Activated naive CD8-positive, alpha-beta T cell treated with anti-CD3 and anti-CD28 coated beads, Interleukin-2, amount 10 ng/mL, durations not matched to agents 7 days and 5 days (primary cell): ENCODE measurements at places on chromosomes 1 and 21. TPM values are rescaled to one million over a fixed set of nuclear protein-coding genes. Genes with fewer than 3 reads are reported as not detected.

DNA sequence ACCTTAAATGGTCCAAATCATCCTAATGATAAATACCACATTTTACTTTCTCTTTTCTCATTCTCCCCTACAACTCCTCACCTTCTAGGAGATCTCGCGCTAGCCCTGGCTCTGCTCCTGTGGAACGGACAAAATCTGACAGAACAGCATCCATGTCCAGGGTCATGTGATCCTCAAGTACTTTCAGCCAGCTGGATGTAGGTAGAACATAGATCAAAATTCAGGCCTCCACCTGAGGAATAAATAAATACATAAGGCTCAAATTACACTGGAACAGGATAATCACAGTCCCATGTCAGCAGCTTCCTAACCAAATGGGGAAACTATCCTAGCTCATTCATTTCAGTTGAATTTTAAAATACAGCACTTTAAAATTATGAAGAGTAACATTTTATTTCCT, 33.2 kb downstream of the OTUD7B start:
- no peak for DNase-seq
- no peak overlapping the region for H3K27ac ChIP-seq
- no peak overlapping the region for H3K4me3 ChIP-seq
- H3K36me3 ChIP-seq, result peaks cover 17% of the 10 kb centered on the region

- H3K4me3 ChIP-seq, result no peak overlapping the region
- peaks cover 2% of the 10 kb centered on the region for H3K36me3 ChIP-seq
- DNase-seq, result no peak
- peaks cover 8% of the 10 kb centered on the region for H3K27me3 ChIP-seq
- H3K4me1 ChIP-seq, result no peaks in the 10 kb centered on the region
- no peak overlapping the region for H3K27ac ChIP-seq
Measured at GRCh38 chr1:92051948-92052347, 22.2 kb downstream of the EPHX4 start.

Gene FCRL2
- total RNA-seq, result not detected

Gene CD247
- 252 TPM for total RNA-seq

DNA sequence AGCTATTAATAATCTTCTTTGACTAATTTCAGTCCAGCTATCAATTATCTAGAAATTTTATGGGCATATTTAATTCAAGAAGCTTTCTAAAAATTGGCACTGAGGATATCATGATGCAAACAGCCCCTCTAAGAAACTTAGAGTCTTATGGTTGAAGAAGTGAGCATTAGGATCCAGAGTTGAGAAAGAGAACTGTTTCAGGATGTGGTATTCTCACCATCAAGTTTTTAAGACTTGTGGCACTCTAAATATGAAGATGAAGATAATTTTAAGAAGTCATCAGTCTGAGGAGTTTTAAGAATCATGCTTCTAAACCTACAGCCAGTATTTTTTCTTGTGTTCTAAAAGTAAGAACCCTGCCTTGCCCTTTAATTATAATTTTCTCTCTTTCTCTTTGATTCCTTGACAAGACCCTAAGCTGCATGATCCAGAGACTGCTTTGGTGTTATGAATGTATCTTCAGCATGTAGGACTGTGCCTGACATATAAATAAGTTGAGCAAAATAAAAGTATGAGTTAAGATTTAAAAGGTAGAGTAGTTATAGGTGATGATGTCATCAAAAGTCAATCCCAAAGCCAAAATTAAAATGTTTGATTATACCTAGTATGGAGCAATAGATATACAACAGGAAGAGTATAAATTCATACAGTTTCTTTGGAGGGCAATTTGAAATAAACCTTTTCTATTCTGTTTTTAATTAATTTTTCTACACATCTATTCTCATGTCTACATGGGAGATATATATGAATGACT, 39.1 kb downstream of the RPS6KC1 start:
- peaks cover 17% of the 10 kb centered on the region for H3K4me1 ChIP-seq
- H3K27ac ChIP-seq, result peak overlapping the region; percentile 77
- peaks cover 38% of the 10 kb centered on the region for H3K36me3 ChIP-seq
- no peak for DNase-seq

DNA sequence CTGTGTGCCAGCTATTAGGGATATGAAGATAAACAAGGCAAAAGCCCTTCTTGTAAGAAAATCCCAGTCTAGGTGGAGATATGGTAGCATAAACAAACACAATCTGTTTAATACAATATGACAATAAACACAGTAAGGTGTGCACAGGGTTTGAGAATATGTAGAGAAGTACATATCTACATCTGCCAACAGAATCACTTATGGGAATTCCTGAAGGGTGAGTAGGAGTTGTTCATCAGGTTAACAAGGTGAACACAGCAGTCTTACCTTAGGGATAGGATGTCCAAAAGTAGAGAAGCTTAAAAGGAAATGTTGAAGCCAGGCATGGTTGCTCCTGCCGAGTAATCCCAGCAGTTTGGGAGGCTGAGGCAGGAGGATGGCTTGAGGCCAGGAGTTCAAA, 57.7 kb upstream of the LRRC7 start:
- H3K27ac ChIP-seq, result no peak overlapping the region
- H3K4me3 ChIP-seq, result no peak overlapping the region
- H3K4me1 ChIP-seq, result no peaks in the 10 kb centered on the region
- H3K27me3 ChIP-seq, result no peaks in the 10 kb centered on the region
- no peak for DNase-seq

Gene PTGER3
- 0.71 TPM for total RNA-seq

Gene KRTAP6-1
- not detected for total RNA-seq

GRCh38 chr1:61337441-61337951, 255.1 kb downstream of the NFIA start:
- H3K27me3 ChIP-seq, result peaks cover 5% of the 10 kb centered on the region
- no peak for DNase-seq
- no peak overlapping the region for H3K27ac ChIP-seq

DNA sequence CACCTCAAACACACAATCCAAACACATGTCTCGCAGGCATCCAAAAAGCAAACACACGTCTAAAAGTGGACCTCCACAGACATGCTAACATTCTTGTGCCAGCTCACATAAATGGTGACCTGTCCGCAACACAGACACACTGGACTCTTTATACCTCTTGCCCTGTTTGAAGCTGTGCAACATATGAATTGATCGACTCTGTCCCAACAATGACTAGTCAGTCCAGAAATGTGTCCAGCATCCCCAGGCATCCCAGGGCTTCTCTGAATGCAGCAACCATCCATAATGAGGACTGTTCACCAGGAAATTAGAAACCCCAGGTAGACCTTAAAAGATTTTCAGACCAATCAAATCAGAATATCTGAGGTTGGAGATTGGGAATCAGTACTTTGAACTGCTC, 3.2 kb downstream of the DDR2 start:
- peaks cover 3% of the 10 kb centered on the region for H3K27me3 ChIP-seq
- H3K27ac ChIP-seq, result peak overlapping the region; percentile 6
- no peaks in the 10 kb centered on the region for H3K4me1 ChIP-seq
- DNase-seq, result no peak

- peaks cover 49% of the 10 kb centered on the region for H3K36me3 ChIP-seq
- no peaks in the 10 kb centered on the region for H3K27me3 ChIP-seq
- peaks cover 7% of the 10 kb centered on the region for H3K4me1 ChIP-seq
- H3K4me3 ChIP-seq, result no peak overlapping the region
- no peak for DNase-seq
- peak overlapping the region; percentile 60 for H3K27ac ChIP-seq
Measured at GRCh38 chr21:46443910-46444309, 14.8 kb upstream of the DIP2A start.

GRCh38 chr1:32647308-32648134, 2.8 kb downstream of the ZBTB8OS start:
- peak overlapping the region; percentile 91 for H3K4me3 ChIP-seq
- peaks cover 8% of the 10 kb centered on the region for H3K36me3 ChIP-seq
- peak overlapping the region; percentile 67 for H3K27ac ChIP-seq
- DNase-seq, result no peak

DNA sequence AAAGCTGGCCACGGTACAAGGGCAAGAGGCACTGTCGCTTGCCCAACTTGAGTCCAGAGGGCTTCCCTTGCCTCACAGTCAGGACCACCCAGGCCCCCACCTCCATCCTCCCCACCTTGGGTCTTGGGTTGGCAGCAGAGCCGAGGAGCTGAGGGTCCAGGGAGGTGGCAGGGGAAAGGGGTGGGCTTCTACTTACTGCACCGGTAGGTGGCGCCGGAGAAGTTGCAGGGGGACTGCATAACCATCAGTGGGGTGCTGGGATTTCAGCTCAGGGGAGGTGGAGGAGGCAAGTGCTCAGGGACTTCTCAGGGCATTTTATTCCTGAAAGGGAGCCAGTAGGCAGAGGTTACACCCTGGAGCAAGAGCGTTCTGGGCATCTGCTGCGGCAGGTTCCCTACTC, 44.0 kb downstream of the TRIM62 start:
- peak; percentile 63 for DNase-seq
- peaks cover 11% of the 10 kb centered on the region for H3K4me1 ChIP-seq
- H3K4me3 ChIP-seq, result no peak overlapping the region
- no peaks in the 10 kb centered on the region for H3K36me3 ChIP-seq
- no peaks in the 10 kb centered on the region for H3K27me3 ChIP-seq

Gene TSACC
- total RNA-seq, result not detected

GRCh38 chr21:37339552-37339939, 27.0 kb upstream of the DYRK1A start:
- peaks cover 2% of the 10 kb centered on the region for H3K4me1 ChIP-seq
- H3K36me3 ChIP-seq, result peaks cover 3% of the 10 kb centered on the region
- DNase-seq, result no peak
- H3K27me3 ChIP-seq, result no peaks in the 10 kb centered on the region
- no peak overlapping the region for H3K4me3 ChIP-seq

DNA sequence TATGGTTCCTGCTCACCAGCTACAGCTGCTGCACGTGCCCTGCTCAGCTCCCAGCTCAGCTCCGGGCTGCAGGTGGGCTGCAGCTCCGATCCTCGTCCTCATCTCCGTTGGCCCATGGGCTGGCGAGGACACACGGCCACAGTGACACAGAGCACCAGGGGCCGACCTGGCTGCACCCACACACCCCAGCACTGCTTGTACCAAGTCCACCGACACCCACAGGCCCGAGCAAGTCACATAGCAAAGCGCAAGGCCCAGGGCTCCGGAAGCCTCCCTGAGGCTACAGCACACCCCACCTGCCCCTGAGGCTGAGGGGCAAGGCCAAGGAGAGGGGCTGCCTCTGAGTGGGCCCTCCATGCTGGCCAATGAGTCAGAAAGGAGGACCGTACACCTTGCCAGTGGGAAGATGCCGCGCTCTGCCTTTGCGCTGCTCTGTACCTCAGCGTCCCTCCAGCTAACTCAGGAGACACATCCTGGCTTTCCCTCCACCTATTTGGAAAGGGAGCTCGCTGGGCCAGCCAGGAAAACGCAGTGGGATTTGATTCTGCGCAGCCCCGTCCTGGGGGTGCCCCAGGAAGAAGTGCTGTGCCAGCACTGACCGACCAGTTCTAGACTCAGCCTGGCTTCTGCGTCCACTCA, 124.8 kb downstream of the SIK1 start:
- no peak for DNase-seq
- H3K4me1 ChIP-seq, result peaks cover 4% of the 10 kb centered on the region
- no peak overlapping the region for H3K27ac ChIP-seq
- H3K27me3 ChIP-seq, result peaks cover 6% of the 10 kb centered on the region

GRCh38 chr1:211135342-211135950, 1.5 kb upstream of the KCNH1 start:
- H3K27me3 ChIP-seq, result peaks cover 70% of the 10 kb centered on the region
- peaks cover 1% of the 10 kb centered on the region for H3K4me1 ChIP-seq
- DNase-seq, result no peak
- no peak overlapping the region for H3K4me3 ChIP-seq
- no peaks in the 10 kb centered on the region for H3K36me3 ChIP-seq

DNA sequence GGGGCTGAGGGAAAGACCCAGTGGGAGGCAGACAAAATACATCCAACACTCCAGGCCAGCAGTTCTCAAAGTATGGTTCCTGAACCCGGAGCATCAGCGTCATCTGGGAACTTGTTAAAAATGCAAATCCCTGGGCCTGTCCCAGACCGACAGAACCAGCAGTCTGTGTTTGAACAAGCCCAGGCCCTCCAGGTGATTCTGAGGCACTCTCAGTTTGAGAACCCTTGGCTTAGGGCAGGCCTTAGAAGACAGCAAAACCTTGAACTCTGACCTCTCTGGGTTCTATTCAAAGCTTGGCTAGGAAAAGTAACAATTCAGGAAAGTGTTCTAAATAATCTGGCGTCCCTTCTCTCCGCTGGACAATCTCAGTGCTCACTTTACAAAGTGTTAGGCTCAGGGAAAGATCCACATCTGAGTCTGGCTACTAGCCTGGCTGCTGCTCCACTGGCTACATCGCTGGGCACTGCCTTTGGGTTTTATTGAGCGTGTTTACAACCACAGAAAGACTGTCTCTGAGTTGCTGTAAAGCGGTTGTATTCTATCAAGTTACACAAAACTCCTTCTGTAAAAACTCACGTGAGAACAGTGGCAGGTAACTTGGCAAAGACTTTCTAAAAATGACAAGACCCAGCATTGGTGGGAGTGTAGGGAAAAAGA, 166.1 kb downstream of the HIVEP3 start:
- no peak overlapping the region for H3K4me3 ChIP-seq
- peaks cover 54% of the 10 kb centered on the region for H3K4me1 ChIP-seq
- H3K36me3 ChIP-seq, result no peaks in the 10 kb centered on the region
- H3K27me3 ChIP-seq, result peaks cover 3% of the 10 kb centered on the region
- H3K27ac ChIP-seq, result no peak overlapping the region

DNA sequence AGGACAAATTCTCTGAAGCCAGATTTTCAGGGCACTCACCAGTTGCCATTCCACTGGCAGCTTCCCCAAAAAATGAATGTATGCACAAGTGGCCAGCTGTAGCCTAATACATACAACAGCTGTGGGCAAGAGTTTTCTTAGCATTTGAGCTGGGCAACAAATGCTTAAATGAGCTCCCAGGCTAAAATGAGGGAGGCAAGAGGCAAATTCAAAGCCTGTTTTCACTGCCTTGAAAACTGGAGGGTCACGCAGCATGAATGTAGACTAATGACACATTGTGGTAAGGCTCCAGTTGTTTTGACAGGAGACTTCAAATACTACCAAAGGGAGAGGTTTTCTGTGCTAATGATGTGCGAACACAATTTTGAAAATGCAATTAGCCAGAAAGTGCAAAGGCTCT, 88.2 kb downstream of the TIAM1 start:
- H3K4me1 ChIP-seq, result no peaks in the 10 kb centered on the region
- H3K36me3 ChIP-seq, result peaks cover 4% of the 10 kb centered on the region

DNA sequence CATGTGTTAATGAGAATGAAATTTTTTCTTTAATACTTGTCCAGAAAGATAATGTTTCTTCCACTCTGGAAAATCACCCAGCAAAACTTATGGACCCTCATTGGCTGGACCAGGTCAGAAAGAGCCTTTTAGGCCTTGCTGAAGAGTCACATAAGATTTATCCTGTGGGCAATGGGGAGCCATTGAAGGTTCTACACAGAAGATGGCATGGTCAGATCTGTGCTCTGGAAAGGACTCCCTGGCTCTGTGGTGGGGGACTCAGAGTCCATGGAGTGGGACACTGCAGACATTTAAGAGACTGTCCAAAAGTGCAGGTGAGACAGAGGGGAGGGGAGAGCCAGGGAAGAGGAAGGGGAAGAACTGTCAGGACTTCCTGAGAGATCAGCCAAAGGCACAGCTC, 66.4 kb downstream of the DHRS3 start:
- no peak overlapping the region for H3K4me3 ChIP-seq
- H3K36me3 ChIP-seq, result no peaks in the 10 kb centered on the region
- DNase-seq, result no peak
- H3K4me1 ChIP-seq, result peaks cover 6% of the 10 kb centered on the region
- H3K27ac ChIP-seq, result no peak overlapping the region
- H3K27me3 ChIP-seq, result no peaks in the 10 kb centered on the region

Gene FCAMR
- total RNA-seq, result not detected
